ENCODE measurements at places on chromosomes 5 and 9. TPM values are rescaled to one million over a fixed set of nuclear protein-coding genes. Genes with fewer than 3 reads are reported as not detected.

DNA sequence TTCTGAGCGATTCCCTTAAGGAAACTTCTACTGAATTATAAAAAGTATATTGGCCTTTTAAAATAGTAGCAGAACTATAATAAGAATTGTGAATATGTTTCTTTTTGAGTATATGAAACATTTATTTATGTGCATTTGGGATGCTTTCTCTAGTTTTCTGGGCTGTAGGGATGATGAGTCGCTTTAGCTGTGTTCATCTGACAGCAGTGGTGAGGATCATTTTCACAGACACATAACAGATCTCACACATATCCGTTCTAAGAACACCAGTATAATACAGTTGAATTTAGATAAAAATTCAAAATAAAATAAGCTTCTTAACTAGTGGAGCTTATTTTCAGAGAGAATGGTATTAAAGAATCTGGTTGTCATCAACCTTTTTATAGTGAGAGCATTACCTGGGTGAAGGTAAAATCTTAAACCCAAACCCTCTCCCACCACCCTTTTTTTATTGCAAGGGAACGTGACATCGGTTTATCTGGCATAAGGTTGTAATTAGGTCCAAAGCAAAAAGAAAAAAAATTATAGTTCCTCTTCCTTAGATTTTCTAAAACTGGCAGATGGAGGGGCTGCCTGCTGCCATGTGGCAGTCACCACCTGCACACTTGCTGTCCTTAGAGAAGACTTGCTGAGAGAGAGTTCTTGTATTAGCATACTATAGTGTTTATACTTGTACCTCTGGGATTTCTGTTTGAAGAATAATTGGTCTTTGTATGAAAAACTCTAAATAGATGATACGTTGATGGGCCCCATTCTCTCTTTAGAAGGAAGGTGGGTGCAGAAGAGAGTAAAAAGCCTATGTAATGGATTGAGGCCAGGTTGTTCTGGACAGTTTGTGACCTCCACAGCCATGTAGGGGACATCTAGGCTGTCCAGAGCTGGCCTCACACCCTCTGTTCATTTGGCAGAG, 86.8 kb downstream of the CAMK4 start:
- H3K4me3 ChIP-seq = no peak overlapping the region
- no peak overlapping the region for H3K27ac ChIP-seq
- no peaks in the 10 kb centered on the region for H3K27me3 ChIP-seq
- no peaks in the 10 kb centered on the region for H3K36me3 ChIP-seq
- H3K4me1 ChIP-seq = no peaks in the 10 kb centered on the region

GRCh38 chr5:119515192-119515591, 62.9 kb downstream of the HSD17B4 start:
- H3K36me3 ChIP-seq = no peaks in the 10 kb centered on the region
- no peaks in the 10 kb centered on the region for H3K4me1 ChIP-seq
- H3K27ac ChIP-seq = no peak overlapping the region
- no peaks in the 10 kb centered on the region for H3K27me3 ChIP-seq

GRCh38 chr5:74295676-74296075, 344.9 kb downstream of the ENC1 start:
- no peaks in the 10 kb centered on the region for H3K36me3 ChIP-seq
- no peak for DNase-seq
- H3K4me1 ChIP-seq = peaks cover 13% of the 10 kb centered on the region
- H3K27ac ChIP-seq = no peak overlapping the region

DNA sequence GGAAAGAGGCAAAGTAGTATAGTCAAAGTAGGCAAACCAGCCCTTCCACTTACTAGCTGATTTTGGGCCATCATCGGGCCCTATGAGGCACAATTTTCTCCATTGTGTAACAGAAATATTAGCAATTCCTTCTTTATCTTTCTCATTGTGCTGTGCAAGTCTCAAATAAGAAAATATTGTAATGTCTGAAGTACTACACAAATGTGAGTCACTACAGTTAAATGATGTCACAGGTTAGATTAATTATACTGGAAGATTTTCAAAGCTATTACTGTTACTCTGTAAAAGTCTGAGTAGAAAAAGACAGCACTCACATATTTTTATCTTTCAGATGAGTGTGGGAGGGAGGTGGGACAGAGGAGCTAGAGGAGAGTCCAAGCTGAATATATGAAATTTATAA, 12.4 kb upstream of the TMC1 start:
- H3K27me3 ChIP-seq = no peaks in the 10 kb centered on the region
- H3K36me3 ChIP-seq = no peaks in the 10 kb centered on the region
- H3K27ac ChIP-seq = peak overlapping the region; percentile 88
- DNase-seq = no peak
- H3K4me1 ChIP-seq = peaks cover 14% of the 10 kb centered on the region
- H3K4me3 ChIP-seq = no peak overlapping the region

- no peaks in the 10 kb centered on the region for H3K36me3 ChIP-seq
- no peak overlapping the region for H3K4me3 ChIP-seq
- H3K4me1 ChIP-seq = no peaks in the 10 kb centered on the region
- H3K27me3 ChIP-seq = no peaks in the 10 kb centered on the region
Measured at GRCh38 chr5:150511578-150512367, 3.8 kb downstream of the NDST1 start.

DNA sequence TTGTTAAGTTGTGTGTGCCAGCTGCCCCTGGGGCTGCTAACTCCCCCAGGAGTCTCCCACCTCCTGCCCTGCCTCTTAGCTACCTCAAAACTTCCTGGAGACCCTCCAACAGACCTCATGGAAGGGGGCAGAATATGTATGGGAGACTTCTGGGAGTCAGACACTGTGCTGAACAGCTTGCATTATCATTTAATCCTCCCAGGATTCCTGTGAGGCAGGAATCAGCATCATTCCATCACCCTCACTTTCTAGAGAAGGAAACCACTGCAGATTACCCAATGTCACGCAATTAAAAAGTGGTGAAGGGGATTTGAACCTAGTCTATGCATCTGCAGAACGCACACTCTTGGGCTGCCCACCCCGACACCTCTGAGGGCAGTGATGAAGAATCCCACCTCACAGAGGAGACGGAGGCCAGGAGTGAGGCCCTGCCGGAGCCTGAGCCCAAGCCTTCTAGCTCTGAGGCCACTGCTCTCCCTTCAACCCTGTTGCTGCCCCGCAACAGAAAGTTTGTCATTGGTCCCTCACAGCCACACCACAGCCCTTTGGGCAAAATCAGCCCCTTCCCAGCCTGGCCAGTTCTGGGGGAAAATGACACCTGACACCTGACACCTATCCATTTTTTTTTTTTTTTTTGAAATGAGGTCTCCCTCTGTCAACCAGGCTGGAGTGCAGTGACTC, 30.3 kb upstream of the IL17B start:
- no peaks in the 10 kb centered on the region for H3K36me3 ChIP-seq
- no peaks in the 10 kb centered on the region for H3K4me1 ChIP-seq
- no peak for DNase-seq
- H3K27me3 ChIP-seq = peaks cover 2% of the 10 kb centered on the region
- H3K4me3 ChIP-seq = no peak overlapping the region

GRCh38 chr5:73160239-73160671, 12.7 kb upstream of the TMEM174 start:
- no peaks in the 10 kb centered on the region for H3K36me3 ChIP-seq
- peaks cover 3% of the 10 kb centered on the region for H3K27me3 ChIP-seq
- 0 out of 2 replicates have a peak, but pooled peaks cover 5% of the 10 kb centered on the region for H3K4me1 ChIP-seq
- H3K4me3 ChIP-seq = no peak overlapping the region

DNA sequence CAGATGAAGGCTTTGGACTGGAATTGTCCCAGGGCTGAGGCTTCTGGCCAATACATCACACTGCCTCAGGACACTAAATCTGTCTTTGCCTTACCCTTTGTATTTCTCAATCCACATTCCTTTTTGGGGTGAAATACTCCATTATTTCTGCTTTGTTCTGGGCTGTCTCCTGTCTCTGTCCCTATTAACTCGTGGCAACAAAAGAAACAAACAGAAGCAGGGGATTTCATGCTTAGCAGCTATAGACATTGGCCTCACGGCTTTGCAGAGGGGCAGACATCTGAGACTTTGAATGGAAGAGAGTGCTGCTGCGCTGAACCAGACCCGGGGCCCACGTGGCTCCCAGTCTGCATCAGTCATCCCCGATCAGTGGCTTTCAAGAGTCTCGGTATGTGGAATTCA, 129.7 kb downstream of the ARL15 start:
- no peaks in the 10 kb centered on the region for H3K27me3 ChIP-seq
- no peak overlapping the region for H3K27ac ChIP-seq
- no peaks in the 10 kb centered on the region for H3K36me3 ChIP-seq
- H3K4me1 ChIP-seq = no peaks in the 10 kb centered on the region
- no peak overlapping the region for H3K4me3 ChIP-seq

DNA sequence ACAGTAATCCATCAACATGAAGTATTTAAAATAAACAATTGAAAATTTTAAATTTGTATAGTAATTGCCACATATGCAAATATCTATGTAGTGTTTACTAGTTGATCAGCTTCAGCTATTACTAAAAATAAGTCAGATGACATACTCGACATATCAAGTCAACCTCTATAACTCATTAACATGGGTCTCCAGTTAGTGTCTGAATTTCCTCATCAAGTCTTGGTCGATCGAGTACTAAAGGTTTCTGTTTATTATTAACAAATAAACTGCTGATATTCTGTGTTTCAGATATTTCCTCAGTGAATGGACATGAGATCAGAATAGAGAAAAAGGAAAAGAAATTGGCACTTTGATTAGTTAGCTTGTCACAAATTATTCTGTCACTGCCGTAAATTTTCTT, 266.5 kb upstream of the ITGA1 start:
- no peak overlapping the region for H3K4me3 ChIP-seq
- DNase-seq = no peak
- no peaks in the 10 kb centered on the region for H3K4me1 ChIP-seq
- no peak overlapping the region for H3K27ac ChIP-seq

DNA sequence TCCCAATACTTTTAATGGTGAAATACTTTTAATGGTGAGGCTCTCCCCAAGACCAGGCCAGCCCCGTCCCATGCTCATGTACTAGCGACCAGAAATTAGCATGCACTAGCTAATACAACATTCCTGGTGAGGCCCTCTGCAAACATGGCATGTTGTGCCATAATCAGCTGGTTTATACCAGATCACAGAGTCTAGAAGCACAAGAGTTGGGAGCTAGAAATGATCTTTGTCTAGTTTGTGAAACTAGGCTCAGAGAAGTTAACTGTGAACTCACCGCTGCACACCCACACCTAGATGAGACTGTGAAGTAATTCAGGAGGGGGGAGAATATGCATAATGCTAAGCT, 37.4 kb downstream of the MTMR12 start:
- no peak overlapping the region for H3K27ac ChIP-seq
- no peak for DNase-seq
- peaks cover 19% of the 10 kb centered on the region for H3K36me3 ChIP-seq
- peaks cover 32% of the 10 kb centered on the region for H3K4me1 ChIP-seq
- no peaks in the 10 kb centered on the region for H3K27me3 ChIP-seq

- H3K4me1 ChIP-seq = no peaks in the 10 kb centered on the region
- no peaks in the 10 kb centered on the region for H3K36me3 ChIP-seq
- no peak for DNase-seq
- H3K27me3 ChIP-seq = no peaks in the 10 kb centered on the region
Measured at GRCh38 chr5:149421372-149421685, 42.2 kb upstream of the IL17B start.

DNA sequence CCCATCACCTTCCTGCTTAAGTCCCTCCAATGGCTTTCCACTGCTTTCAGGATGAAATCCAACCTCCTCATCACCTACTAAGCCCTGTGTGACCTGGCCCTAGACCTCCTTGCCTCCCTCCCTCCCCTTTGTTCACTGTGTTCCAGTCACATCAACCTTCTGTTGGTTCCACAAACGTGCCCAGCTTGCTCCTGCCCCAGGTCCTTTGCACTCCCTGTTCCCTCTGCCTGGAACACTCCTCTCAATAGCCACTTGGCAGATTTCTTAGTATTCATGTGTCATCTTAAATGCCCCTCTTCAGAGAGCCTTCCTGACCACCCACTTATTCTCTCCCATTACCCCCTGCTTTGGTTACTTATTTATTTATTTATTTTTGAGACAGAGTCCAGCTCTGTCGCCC, 24.1 kb upstream of the STXBP1 start:
- no peak for DNase-seq
- H3K4me1 ChIP-seq = no peaks in the 10 kb centered on the region
- H3K36me3 ChIP-seq = no peaks in the 10 kb centered on the region
- H3K4me3 ChIP-seq = no peak overlapping the region

- no peaks in the 10 kb centered on the region for H3K27me3 ChIP-seq
- H3K27ac ChIP-seq = peak overlapping the region; percentile 38
Measured at GRCh38 chr9:99262949-99263418, 40.9 kb downstream of the SEC61B start.

DNA sequence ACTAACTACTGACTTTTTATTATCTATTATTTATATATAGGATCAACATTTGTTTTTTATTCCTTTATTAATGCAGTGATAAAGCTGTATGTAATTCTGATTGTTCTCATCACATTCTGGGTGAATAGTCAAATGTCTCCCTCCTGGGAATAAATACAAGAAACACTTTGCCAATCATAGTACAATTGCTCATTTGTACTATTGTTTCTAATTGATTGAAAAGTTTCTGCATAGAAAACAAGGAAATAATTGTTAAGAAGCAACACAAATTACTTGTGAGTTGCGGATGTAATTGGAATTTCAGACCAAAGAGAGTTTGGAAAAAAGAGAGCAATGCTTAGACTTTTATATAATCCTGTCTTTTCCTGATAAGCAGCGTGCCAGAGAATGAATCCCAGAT, 1013.9 kb downstream of the EFNA5 start:
- no peak overlapping the region for H3K27ac ChIP-seq
- no peak overlapping the region for H3K4me3 ChIP-seq

- H3K27ac ChIP-seq = no peak overlapping the region
- no peaks in the 10 kb centered on the region for H3K27me3 ChIP-seq
- no peaks in the 10 kb centered on the region for H3K4me1 ChIP-seq
- H3K4me3 ChIP-seq = no peak overlapping the region
Measured at GRCh38 chr5:7246287-7246686, 149.7 kb upstream of the ADCY2 start.

DNA sequence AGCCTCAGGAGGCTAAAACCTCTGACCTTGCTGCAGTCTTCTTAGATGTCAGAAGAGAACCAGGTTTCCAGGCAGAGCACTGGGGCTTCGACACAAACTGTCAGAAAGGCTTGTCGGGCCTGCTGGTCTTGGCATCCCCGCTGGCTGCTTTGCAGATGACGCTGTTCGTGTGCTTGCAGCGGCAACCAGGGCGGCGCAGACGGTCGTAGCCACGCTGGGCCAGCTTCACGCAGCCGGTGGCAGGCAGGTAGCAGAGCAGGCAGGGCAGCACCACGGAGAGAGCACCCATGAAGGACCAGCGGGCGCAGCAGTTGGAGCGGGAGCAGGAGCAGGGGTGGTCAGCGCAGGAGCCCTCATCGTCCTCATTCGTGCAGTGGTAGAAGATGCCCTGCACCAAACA, 10.7 kb downstream of the SPRY4 start:
- no peak overlapping the region for H3K27ac ChIP-seq
- no peak overlapping the region for H3K4me3 ChIP-seq
- H3K36me3 ChIP-seq = no peaks in the 10 kb centered on the region
- no peak for DNase-seq
- H3K27me3 ChIP-seq = no peaks in the 10 kb centered on the region

GRCh38 chr9:32218100-32218767, 166.2 kb upstream of the ACO1 start:
- peak; percentile 50 for DNase-seq
- 0 out of 2 replicates have a peak overlapping the region, but pooled peaks have one; percentile 18 for H3K27ac ChIP-seq
- 0 out of 2 replicates have a peak, but pooled peaks cover 5% of the 10 kb centered on the region for H3K4me1 ChIP-seq
- H3K36me3 ChIP-seq = no peaks in the 10 kb centered on the region

The GLRA1 gene
- not detected for polyA plus RNA-seq

The GGTA1 gene
- 0.41 TPM for polyA plus RNA-seq

The PGM5 gene
- not detected for polyA plus RNA-seq

The BOD1 gene
- polyA plus RNA-seq = 28.7 TPM

The LCP2 gene
- 12.7 TPM for polyA plus RNA-seq

The MRPS2 gene
- polyA plus RNA-seq = 101 TPM

The SLC6A18 gene
- not detected for polyA plus RNA-seq

The PCDHGA2 gene
- polyA plus RNA-seq = not detected

The TSLP gene
- polyA plus RNA-seq = not detected

Data from GM12878 (cell line).